CD8-positive, alpha-beta memory T cell (primary cell): ENCODE measurements at places on chromosomes 3 and 15. TPM values are rescaled to one million over a fixed set of nuclear protein-coding genes. Genes with fewer than 3 reads are reported as not detected.

GRCh38 chr3:187041362-187042307 is 97.7 kb downstream of the RPL39L start:
- H3K4me1 ChIP-seq = peaks cover 86% of the 10 kb centered on the region
- H3K27me3 ChIP-seq = no peaks in the 10 kb centered on the region
- peak overlapping the region; percentile 37 for H3K4me3 ChIP-seq
- peak; percentile 21 for DNase-seq
- peaks cover 44% of the 10 kb centered on the region for H3K36me3 ChIP-seq
- peak overlapping the region; percentile 65 for H3K27ac ChIP-seq

DNA sequence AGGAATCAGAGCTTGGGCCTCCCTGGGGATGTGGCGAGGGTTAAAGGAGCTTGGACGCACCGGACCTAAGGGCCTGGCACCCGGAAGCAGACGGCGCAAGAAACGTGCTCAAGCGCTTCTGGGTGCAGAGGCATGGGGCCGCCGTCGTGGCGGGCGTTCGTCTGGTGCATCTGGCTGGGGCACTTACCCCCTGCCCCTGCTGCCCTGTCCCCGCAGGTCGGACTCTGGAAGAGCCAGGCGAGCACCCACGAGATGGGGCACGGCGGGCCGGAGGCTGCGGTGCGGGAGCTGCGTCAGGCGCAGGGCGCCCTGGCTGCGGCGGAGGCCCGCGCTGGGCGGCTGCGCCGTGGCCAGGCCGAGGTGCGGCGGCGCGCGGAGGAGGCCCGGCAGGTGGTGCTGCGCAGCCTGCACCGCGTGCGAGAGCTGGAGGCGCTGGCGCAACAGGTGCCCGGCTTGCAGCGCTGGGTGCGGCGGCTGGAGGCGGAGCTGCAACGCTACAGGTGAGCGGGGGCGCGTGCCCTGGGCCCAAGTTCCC is 2.5 kb downstream of the EFCC1 start:
- peak; percentile 53 for DNase-seq
- peaks cover 14% of the 10 kb centered on the region for H3K27me3 ChIP-seq
- no peaks in the 10 kb centered on the region for H3K36me3 ChIP-seq

DNA sequence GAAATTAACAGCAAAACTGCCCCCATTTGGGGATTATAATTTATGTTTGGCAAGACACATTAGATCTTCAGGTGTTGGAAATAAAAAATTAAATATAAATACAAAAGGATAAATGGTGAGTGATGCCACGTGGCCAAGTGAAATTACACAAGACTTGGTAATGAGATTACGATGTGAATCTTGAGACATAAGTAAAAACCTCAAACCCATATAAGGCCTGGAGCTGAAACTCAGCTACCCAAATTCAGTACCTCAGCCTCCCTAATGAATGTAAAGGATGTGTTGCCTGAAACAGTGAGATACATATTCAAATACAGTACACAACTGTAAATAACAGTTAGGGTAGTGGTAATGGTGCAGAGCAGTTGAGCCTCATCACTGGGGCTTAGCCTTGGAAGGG is 1146.6 kb downstream of the OTOL1 start:
- H3K27me3 ChIP-seq = no peaks in the 10 kb centered on the region
- H3K36me3 ChIP-seq = no peaks in the 10 kb centered on the region
- no peak for DNase-seq
- H3K4me3 ChIP-seq = no peak overlapping the region
- no peaks in the 10 kb centered on the region for H3K4me1 ChIP-seq

- DNase-seq = no peak
- no peak overlapping the region for H3K4me3 ChIP-seq
- H3K4me1 ChIP-seq = no peaks in the 10 kb centered on the region
- no peaks in the 10 kb centered on the region for H3K36me3 ChIP-seq
- no peaks in the 10 kb centered on the region for H3K27me3 ChIP-seq
These were observed 62.5 kb upstream of the GBE1 start for GRCh38 chr3:81823882-81824395.

DNA sequence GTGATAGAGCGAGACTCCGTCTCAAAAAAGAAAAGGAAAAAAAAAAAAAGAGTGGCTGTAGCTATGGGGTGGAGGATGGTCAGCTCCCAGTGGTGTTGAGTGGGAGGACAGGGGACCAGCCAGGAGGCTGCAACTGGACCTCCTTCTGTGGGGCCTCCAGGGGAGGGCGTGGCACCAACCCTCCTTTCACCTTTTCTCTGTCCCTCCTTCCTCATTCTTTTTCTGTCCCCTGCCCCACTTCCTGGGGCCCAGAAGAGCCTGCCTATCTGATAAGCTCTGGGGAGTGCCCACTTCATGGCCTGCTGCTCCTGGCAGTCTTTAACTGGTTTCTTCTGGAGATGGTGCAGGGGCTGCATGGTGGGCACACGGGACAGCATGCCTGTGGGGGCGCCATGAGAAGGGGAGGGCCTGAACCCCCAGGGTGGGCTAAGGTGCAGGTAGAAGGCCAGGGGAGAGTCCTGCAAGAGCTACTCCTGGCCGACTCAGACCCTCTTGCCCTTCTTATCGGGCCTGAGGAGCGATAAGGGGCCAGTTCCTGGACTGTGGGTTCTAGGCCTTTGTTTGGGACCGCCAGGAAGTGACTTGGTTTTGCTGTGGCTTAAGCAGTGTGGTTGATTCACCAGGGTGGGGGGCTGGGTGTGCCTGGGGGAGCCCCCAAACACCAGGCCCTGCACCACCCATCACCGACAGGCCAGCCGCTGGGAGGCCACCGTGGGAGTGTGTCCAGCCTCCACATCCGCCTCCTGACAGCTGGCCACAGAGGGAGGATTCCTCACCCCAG is 49.4 kb upstream of the FLNB start:
- no peaks in the 10 kb centered on the region for H3K4me1 ChIP-seq
- peak overlapping the region; percentile 43 for H3K27ac ChIP-seq
- no peaks in the 10 kb centered on the region for H3K27me3 ChIP-seq
- H3K4me3 ChIP-seq = no peak overlapping the region
- no peaks in the 10 kb centered on the region for H3K36me3 ChIP-seq

- H3K4me1 ChIP-seq = no peaks in the 10 kb centered on the region
- H3K27ac ChIP-seq = no peak overlapping the region
- H3K27me3 ChIP-seq = no peaks in the 10 kb centered on the region
- no peaks in the 10 kb centered on the region for H3K36me3 ChIP-seq
- DNase-seq = no peak
- H3K4me3 ChIP-seq = no peak overlapping the region
These were observed 281.6 kb upstream of the TMCO5A start for GRCh38 chr15:37652646-37653417.

GRCh38 chr3:68706096-68706495 is 226.3 kb downstream of the TAFA4 start:
- no peaks in the 10 kb centered on the region for H3K36me3 ChIP-seq
- no peak for DNase-seq
- no peak overlapping the region for H3K27ac ChIP-seq
- H3K4me3 ChIP-seq = no peak overlapping the region
- H3K27me3 ChIP-seq = no peaks in the 10 kb centered on the region

GRCh38 chr3:377158-377561 is 180.6 kb downstream of the CHL1 start:
- H3K27me3 ChIP-seq = no peaks in the 10 kb centered on the region
- no peaks in the 10 kb centered on the region for H3K4me1 ChIP-seq

GRCh38 chr3:195259154-195259474 is 11.8 kb downstream of the XXYLT1 start:
- DNase-seq = no peak
- H3K4me3 ChIP-seq = no peak overlapping the region

GRCh38 chr3:13301286-13301987 is 118.7 kb downstream of the NUP210 start:
- H3K4me3 ChIP-seq = no peak overlapping the region
- no peaks in the 10 kb centered on the region for H3K27me3 ChIP-seq
- H3K27ac ChIP-seq = no peak overlapping the region
- no peak for DNase-seq
- no peaks in the 10 kb centered on the region for H3K4me1 ChIP-seq

DNA sequence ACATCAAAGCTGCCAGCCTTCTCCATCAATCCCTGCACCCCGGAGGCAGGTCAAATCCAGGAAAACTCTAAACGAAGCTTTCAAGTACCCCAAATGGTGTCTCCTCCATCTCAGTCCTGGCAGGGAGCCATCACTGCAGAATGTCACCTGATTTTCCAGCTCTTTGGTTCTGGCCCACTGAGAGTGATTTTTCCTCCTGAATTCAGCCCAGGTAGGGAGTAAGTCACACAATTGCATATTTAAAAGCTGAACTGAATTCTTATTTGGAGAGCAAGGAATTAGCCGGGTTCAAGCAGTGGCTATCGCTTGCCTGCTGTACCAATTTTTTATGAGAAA is 5.3 kb downstream of the RFTN1 start:
- no peak for DNase-seq
- peaks cover 3% of the 10 kb centered on the region for H3K36me3 ChIP-seq
- no peak overlapping the region for H3K4me3 ChIP-seq
- peaks cover 54% of the 10 kb centered on the region for H3K4me1 ChIP-seq

GRCh38 chr15:23074684-23075083 is 35.3 kb upstream of the TUBGCP5 start:
- H3K27me3 ChIP-seq = no peaks in the 10 kb centered on the region
- no peak overlapping the region for H3K27ac ChIP-seq
- no peak overlapping the region for H3K4me3 ChIP-seq

DNA sequence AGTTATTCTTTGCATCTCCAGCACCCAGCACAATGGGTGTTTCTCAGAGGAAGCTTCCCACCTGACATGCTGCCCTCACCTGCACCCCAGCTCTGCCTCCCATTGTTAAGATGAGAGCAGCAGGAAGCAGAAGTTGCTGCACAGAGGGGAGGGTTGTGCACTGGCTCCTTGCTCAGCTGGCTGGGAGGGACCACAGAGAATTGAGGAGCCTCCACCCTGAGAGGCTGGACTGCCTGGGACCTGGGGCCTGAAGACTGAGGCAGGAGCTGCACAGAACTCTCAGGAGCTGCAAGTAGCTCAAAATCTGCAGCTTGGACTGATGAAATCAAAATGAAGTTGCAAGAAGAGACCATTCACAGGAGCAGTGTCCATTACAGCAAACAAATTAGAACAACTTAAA is 222.3 kb upstream of the LINGO1 start:
- no peaks in the 10 kb centered on the region for H3K27me3 ChIP-seq
- no peaks in the 10 kb centered on the region for H3K4me1 ChIP-seq
- H3K36me3 ChIP-seq = no peaks in the 10 kb centered on the region
- no peak overlapping the region for H3K27ac ChIP-seq

DNA sequence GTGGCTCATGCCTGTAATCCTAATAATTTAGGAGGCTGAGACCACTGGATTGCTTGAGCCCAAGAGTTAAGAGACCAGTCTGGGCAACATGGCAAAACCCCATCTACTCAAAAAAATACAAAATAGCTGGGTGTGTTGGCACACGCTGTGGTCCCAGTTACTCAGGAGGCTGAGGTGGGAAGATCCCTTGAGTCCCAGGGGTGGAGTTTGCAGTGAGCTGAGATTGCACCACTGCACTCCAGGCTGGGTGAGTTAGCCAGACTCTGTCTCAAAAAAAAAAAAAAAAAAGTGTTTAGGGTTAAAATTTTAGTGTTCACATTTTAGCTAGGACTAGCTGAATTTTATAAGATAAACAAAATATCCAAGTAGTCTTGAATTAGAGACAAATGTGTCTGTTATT is 1340.1 kb upstream of the EPHA6 start:
- no peaks in the 10 kb centered on the region for H3K27me3 ChIP-seq
- no peaks in the 10 kb centered on the region for H3K36me3 ChIP-seq
- no peak for DNase-seq
- H3K4me3 ChIP-seq = no peak overlapping the region
- no peaks in the 10 kb centered on the region for H3K4me1 ChIP-seq

GRCh38 chr3:13135251-13135810 is 62.1 kb upstream of the IQSEC1 start:
- no peaks in the 10 kb centered on the region for H3K4me1 ChIP-seq
- H3K27me3 ChIP-seq = no peaks in the 10 kb centered on the region
- H3K27ac ChIP-seq = no peak overlapping the region

DNA sequence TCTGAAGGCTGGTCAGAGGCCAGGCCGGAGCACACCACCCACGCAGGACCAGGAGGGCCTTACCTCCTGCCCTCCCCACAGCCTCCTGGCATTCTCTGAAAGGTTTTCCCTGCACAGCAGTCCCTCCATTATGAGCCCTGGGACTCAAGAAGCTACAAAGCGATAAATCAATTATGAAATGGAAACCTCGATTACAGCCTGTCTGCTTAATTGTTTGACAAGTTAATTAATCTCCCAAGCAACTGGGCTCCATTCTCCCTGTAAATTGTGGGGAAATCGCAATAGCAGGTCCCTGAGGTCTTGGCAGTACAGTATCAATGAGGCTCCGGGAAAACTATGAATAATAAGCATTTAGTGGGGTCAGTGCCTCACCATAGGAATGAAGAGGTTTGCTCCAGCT is 683.5 kb downstream of the NTRK3 start:
- no peak overlapping the region for H3K4me3 ChIP-seq
- H3K36me3 ChIP-seq = no peaks in the 10 kb centered on the region
- H3K27ac ChIP-seq = no peak overlapping the region
- DNase-seq = no peak

CFAP100 gene
- not detected for total RNA-seq

FOXB1 gene
- 0.37 TPM for total RNA-seq

CDHR4 gene
- total RNA-seq = not detected

SLC2A2 gene
- not detected for total RNA-seq

TASOR gene
- total RNA-seq = 62.7 TPM

SLC9C1 gene
- not detected for total RNA-seq

CLPX gene
- 60.5 TPM for total RNA-seq

SMARCC1 gene
- total RNA-seq = 100 TPM

NME9 gene
- not detected for total RNA-seq

MUC13 gene
- total RNA-seq = not detected

UBE3A gene
- 119 TPM for total RNA-seq

STIMATE gene
- total RNA-seq = 35.0 TPM
